NCI-H2029 (cell line): ENCODE measurements at places on chromosomes 11 and 22.

DNA sequence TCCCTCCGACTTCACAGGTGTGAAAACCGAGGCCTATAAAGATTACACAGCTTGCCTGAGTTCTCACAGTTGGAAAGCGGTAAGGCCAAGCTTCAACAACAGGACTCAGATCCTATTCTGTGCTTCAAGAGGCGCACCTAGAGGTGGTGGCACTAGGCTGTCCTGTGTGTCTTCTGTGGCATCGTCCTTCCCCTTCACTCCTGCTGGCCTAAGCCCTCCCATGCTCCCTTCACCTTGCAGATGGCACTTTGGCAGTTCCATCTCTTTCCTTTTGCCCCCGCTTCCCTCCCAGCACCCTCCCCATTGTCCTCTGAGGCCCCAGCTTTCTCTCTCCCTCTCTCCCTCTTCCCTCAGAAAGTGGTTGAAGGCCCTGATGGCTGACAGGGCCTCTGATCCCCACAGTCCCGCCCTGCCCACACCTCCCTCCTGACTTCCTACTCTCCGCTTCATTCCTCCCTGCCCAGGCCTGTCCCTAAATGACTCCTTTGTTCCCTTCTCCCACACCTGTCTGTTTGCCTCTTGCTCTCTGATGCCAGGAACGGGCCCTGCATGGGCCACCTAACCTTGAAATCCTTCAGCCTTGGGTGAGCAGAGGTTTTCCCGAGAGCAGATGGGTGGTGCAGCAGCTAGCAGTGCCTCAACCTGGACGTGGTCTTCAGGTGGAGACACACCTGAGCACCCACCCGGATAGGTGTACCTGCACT lies 5.8 kb downstream of the TRIM29 start:
- DNase-seq: no peak

GRCh38 chr11:65780770-65781151 lies at the start of gene AP5B1:
Gene AP5B1 (minus strand): TSS chr11:65780976. CDS start chr11:65780591, 385 bp downstream.
- DNase-seq: peak; percentile 36

DNA sequence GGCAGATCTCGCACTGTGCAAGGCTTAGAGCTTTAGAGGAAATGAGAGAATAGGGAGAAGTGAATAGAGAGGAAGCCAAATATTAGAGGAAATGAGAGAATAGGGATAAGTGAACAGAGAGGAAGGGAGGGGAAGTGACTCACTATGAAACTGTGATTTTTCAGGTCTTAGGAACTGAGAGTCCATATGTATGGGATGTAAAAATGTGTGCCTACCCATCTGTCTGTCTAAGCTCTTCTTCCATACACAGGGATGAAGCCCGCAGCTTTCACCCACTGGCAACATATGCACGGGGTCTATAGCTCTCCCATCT lies 6.4 kb upstream of the CCDC86 start:
- no peak for DNase-seq

GRCh38 chr11:65917434-65918210 lies 1.2 kb downstream of the C11orf68 start:
- DNase-seq: no peak

- no peak for DNase-seq
Observed at GRCh38 chr22:20613301-20613700, 105.9 kb downstream of the MED15 start.

- no peak for DNase-seq
Observed at GRCh38 chr11:64723907-64724862, 1.2 kb upstream of the NRXN2 start.

- no peak for DNase-seq
Observed at GRCh38 chr11:126332221-126332711, 23.2 kb upstream of the ST3GAL4 start.

GRCh38 chr11:77359481-77359880 lies 58.0 kb upstream of the GDPD4 start:
- no peak for DNase-seq

GRCh38 chr11:73126804-73127480 lies 15.2 kb downstream of the FCHSD2 start:
- no peak for DNase-seq

DNA sequence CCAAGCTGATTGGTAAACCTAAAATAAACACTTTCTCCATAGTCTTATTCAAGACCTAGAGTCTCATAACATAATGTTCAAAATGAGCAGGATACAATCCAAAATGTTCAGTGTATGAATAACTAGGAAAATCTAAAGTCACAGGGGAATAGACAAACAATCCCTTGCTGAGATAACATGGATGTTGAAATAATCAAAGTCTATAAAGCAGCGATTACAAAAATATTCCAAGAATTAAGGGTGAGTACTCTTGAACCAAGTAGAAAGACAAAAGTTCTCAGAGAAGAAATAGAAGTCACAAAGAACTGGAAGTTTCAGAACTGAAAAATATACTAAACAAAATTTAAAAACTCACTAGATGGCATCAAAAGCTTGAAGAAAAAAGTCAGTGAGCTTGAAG lies 561.0 kb downstream of the INSC start:
- DNase-seq: no peak

GRCh38 chr11:128422576-128423370 lies 164.6 kb downstream of the ETS1 start:
- no peak for DNase-seq

DNA sequence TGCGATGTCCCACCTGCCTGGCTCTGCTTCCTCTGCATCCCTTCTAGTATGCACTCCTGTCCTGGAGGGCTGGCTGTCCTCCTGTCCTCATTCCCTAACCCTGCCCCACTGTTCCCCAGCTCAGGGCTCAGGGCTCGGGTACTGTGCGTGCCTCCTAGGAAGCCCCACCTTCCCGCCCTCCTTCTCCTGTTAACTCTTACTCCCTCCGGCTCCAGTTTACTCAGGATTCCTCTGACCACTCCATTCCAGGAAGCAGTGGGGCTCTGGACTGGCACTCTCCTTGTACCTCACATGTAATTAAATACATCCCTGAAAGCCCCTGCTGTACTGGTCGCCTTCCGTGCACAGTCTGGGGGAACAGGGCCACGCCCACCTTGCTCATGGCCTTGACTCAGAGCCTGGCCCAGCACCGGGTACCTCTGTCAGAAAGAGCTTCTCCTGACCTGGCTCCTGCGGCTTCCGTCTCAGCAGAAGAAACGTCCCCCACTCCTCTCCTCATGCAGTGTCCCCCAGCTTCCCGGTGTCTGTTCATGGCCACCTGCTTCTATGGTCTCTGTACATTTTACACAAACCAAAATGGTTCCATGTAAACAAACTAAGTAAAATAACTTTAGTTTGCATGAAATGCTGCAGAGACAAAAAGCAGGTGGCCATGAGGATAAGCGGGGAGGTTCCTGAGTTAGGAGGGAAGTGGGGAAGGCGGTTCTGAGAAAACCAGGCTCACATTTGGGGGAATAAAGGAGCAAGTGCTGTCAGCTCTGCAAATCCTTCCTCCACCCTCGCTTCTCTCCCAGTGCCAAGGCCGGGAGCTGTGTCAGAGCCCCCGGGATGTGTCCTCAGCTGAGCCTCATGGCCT lies 445.9 kb downstream of the BRD1 start:
- DNase-seq: no peak

- DNase-seq: no peak
Observed at GRCh38 chr11:67694875-67695555, 20.6 kb upstream of the ALDH3B2 start.

DNA sequence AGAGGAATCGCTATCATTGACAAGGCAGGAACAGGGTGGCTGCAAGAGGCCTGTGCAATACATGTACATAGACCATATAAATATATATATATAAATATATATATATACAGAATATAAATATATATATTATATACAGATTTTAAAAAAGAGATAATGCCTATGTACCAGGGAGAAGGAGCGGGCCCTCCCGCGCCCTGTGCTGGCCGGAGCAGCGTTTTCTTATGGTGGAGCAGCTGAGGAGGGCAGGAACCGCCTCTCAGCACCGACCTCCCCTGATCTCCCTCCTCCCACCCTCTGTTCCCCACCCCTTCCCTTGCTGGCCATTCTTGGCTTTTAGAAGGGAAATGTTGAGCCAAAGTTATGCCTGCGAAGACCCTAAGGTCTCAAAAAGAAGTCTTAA lies 31.8 kb downstream of the SCN3B start:
- no peak for DNase-seq

DNA sequence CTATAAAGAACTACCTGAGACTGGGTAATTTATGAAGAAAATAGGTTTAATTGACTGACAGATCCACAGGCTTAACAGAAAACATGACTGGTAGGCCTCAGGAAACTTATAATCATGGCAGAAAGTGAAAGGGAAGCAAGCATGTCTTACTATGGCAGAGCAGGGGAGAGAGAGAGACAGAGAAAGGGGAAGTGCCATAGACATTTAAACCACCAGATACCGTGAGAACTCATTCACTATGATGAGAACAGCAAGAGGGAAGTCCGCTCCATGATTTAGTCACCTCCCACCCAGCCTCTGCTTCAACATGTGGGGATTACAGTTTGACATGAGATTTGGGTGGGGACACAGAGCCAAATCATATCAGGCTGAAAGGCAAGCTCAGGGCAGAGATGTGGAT lies 327.1 kb upstream of the DDI1 start:
- DNase-seq: no peak

GRCh38 chr22:20569059-20570058 lies 61.9 kb downstream of the MED15 start:
- DNase-seq: no peak

- DNase-seq: no peak
Observed at GRCh38 chr22:37406441-37407235, 20.6 kb downstream of the ELFN2 start.

- DNase-seq: no peak
Observed at GRCh38 chr11:108253176-108253575, 30.3 kb downstream of the ATM start.

- no peak for DNase-seq
Observed at GRCh38 chr11:84626256-84626655, 1000.9 kb downstream of the DLG2 start.

DNA sequence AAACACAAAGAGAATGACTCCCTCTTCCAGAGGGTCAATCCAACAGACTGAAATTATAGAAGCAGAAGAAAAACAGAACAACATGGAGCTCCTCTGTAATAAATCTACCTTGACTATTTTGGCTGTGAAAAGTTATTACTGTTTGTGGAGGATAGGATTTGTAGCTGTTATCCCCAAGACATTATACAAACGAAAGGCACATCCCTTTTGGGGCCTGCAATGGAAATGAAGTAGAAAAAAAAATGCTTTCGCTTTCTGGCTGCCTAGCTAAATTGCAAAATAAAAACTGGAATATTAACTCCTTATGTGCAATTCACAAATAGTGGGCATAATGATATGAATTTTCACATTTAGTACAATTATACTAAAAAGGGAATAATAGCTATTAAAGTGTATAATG lies 123.8 kb upstream of the CCDC179 start:
- DNase-seq: no peak

GRCh38 chr11:78708388-78708787 lies 133.7 kb upstream of the NARS2 start:
- DNase-seq: no peak

DNA sequence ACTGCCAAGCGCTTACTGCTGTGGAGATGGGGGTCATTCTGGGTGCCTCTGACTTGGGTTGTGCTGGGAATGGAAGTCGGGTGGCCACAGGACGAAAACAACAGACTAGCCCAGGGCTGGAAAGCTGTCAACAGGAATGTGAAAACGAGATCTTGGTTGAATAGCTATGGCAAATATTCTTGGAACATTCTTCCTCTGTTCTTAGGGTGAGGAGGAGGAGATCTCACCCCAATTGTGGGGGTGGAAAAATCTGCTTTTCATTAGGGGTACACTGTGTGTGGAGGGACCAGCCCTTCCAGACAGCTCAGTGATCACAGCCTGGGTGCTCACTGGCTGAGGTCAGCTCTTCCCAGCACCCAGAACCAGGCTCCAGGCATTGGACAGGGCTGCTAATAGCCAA lies 52.0 kb upstream of the PRSS23 start:
- no peak for DNase-seq

DNA sequence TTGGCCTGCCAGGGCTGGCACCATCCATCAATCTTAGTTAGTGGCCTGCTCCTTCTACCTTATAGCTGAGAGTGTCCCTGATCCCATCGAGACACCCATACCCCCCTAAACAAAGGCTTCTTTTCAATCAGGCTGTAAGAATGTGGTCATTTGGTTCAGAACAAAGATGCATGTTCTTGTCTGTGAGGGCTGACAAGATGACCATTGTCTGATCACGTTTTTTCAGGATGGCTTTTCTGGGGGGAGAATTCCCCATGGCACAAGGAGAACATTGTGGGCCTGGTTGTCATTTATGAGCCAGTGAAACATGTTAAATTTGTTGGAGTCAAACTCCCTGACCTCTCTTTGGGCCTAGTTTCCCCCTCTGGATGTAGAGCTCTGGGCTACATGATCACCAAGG lies 160.4 kb downstream of the INSC start:
- no peak for DNase-seq

DNA sequence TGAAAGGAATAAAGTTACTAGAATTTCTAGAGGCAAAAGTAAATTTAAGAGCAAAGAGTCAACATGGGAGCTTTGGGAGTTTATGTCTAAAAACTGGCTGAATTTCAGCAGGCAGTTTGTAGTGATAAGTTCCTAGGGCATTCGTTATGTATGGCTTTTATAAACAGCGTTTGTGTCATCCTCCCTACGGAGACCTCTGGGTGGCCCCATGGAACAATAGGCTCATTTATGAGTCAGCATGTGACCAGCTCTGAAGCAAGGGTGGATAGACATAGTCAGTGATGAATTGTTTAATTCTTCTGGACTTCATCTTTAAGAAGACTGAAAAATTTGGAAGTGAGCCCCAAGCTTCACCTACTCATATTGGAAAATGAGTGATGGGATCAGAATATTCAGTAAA lies 37.1 kb downstream of the SVIP start:
- no peak for DNase-seq

- no peak for DNase-seq
Observed at GRCh38 chr11:129242855-129243254, 50.7 kb upstream of the ARHGAP32 start.
